ENCODE measurements at places on chromosomes 3 and 15.

- no peak for DNase-seq
Observed at GRCh38 chr3:74752290-74752689, 137.8 kb upstream of the CNTN3 start.

DNA sequence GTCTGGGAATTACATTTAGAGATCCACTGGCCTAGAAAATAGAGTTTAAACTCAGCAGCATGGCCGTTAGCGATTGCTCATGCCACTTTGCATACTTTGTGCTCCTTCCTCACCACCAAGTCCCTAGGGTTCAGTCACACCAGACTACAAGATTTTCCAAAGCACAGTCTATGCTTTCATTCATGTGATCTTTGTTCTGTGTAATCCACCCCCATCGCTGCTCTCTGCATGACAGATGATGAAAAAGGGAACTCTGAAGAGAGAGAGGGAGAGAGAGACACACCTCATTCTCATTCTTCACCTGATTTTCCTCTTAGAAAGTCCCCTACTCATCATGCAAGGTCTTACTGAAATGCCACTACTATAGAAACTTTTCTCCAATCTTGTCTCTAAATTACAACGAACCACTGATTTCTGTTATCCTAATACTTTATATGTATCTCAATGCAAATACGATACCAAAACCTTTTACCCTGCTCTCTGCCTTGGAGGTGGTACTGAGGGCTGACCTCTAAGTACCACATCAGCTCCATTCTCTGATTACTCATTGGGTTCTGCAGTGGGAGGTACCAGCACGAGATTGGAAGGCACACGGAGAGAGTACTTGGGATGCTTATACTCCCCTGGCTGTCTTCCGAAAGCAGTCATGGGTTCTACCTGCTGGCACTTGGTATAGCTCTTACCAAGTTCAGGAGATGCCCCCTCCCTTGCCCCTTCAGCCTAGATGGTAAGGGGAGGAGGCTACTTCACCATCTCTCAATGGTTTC lies 1.1 kb upstream of the PARP15 start:
- peak; percentile 40 for DNase-seq

DNA sequence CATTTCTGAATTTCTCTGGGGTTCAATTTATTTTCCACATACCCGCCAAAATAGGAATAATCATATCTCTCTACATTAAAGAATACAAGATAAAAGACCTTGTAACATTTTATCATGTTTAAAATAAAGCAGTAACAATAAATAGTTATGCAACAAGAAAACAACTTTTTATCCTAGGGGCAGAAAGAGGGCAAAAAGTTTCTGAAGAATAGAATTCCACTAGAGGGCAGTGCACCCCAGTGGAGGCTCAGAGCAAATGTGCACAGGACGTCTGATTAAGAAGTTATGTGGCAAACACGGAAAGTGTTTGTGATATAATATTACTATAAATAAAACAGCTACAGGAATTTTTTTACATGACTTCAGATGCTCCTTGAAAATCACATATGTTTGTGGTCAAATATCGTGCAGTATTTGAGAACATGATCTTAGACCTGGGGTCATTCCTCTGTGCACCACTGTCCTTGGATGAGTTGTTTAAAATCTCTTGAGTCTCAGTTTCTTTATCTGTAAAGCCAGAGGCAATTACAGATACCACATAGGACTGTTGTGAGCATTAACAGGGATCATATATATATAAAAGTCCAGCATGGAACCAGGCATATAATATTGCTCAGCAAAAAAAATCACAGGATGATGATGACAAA lies 13.2 kb upstream of the PIK3R4 start:
- DNase-seq, result peak; percentile 25

DNA sequence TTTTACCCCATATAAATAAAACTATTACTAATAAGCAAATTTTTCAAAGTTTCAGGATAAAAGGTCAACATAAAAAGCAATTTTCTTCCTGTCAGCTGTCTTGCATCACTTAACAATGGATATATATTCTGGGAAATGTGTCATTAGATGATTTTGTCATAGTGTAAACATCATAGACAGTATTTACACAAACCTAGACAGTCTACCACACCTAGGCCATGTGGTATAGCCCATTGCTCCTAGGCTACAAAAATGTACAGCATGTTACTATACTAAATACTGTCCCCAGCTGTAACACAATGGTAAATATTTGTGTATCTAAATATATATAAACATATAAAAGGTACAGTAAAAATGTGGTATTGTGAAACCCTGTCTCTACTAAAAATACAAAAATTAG lies 156.7 kb downstream of the ANO10 start:
- no peak for DNase-seq

GRCh38 chr3:21484828-21485144 lies 266.2 kb downstream of the ZNF385D start:
- DNase-seq, result no peak

DNA sequence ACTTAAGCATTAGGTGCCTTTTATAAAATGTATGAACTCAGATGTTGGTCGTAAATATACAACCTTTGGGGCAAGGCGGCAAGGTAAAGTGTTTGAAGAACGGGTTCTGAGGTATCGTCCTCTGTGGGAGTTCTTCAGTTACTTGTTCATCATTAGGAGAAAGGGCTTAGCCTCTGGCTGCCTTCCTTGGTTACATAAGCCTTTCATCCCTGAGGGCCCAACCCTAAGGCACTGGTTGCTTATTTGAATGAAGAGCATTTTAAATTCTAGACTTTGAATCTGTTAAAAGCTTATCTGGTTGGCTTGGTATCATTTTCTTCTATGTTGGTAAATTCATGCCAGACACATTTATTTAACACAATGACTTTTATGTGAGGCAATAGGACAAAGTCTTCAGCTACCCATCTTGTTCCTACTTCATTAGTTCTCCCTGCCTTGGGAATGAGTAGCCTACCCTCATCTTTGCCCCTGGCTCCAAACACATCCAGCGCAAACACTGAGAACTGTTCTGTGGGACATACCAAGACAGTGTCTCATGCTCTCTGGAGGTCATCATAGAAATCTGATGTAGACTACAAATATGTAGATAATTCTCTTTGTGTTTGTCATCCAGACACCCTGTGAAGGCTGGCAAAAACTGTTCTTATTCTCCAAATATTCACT lies 12.4 kb upstream of the CCDC80 start:
- DNase-seq, result no peak

- DNase-seq, result no peak
Observed at GRCh38 chr3:9202546-9202945, 46.9 kb downstream of the SRGAP3 start.

DNA sequence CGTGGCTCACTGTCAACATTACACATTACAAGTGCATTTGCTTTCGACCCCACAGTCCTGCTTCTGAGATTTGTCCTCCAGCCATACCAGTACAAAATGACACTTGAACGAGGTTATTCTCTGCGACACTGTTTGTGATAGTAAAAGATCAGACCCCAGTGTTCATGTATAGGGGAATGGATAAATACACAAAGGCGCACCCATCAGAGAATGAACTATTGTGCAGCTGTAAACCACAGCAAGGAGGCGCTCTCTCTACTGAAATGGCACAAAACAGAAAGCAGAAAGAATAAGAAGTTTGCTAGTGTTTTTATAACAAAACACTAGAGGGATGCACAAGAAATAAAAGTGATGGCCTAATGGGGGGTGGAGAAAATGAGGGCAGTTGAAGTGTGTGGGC lies 4.9 kb upstream of the CHSY1 start:
- no peak for DNase-seq

DNA sequence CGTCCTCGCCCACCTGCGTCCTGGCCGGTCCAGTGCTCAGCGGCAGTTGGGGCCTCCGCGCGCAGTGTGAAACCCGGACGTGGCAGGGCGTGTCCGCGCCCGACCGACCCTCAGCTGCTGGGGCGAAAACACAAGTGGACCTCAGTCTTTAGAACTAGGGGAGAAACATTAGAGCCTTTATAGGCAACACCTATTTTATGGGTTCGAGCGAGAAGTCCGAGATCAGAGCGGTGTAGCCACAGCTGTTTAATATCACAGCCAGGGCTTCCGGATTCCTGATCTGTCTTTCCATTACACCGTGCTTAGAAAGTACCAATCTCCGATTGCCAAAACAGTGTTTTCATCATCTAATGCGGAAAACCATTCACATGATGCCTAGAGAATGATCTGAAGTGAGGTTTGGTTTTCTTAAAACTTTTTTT lies 506 bp downstream of the RAD51 start:
- no peak for DNase-seq

DNA sequence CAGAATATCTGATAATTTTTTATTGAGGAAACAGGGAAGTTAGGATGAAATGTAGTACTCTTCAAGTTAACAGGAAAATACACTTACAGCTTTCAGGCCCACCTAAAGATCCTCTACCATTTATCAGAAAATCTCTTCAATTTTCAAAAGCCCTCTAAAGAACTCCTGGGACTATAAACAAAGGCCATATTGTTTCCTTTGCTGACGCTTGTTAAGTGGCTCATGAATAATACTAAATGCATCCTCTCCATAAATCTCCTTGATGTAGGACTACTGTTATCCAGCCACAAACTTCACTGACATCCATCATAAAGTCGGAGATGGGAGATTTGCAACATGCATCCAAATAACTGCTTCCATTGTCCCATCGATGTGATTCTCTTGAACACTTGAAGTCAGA lies 326.5 kb downstream of the ZIC1 start:
- DNase-seq, result no peak

DNA sequence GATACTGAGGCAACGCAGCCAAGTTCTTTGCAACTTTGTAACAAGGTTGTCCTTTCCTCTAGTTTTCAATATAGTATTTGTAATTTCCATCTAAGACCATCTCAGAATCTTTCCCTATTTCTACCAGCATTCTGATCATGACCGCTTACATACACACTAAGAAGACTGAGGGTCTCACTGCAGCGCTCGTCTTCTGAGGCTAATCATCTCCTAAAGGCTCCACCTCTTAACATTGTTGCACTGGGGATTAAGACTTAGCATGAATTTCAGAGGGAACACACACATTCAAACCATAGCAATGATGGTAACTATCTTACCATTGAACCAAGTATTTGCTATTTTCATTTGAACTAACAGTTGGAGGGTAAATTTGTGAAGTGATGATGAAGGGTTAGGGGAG lies 463.3 kb upstream of the CCDC54 start:
- no peak for DNase-seq

DNA sequence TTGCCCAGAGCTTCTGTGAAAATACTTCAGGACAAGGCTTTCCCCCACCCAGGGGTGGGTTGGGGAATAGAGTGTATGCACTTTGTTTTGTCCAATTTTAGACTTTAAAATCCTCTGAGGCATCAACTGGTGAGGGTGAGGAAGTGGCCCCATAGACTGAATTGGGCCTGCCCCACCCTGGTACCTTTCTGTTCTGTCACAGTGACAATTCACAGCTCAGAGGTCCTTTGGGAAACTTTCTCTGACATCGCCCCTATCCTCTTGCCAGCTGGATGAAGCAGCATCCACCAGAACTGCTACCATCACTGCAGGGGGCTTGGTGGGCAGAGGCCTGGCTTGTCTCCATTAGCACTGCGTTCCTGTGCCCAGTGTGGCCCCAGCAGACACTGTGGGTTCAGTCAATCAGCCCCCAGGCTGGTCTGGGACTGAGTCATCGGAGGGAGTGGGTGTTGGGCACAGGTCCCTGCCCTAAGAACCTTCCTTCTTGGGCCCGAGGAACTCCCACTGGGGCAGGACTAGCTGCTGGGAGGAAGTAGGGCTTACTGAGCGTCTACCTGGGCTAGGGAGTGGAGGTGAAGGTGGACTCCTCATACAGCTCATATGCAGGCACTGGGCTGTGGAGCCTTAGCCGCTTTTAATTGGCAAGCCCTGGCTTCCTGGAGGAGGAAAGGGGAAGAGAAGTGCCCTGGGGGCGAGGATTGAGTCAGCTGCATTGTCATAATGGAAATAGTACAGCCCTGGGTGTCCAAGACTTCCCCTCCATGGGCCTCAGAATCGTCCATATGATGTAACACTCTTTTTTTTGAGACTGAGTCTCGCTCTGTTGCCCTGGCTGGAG lies 1.5 kb upstream of the PPM1M start:
- peak; percentile 64 for DNase-seq

DNA sequence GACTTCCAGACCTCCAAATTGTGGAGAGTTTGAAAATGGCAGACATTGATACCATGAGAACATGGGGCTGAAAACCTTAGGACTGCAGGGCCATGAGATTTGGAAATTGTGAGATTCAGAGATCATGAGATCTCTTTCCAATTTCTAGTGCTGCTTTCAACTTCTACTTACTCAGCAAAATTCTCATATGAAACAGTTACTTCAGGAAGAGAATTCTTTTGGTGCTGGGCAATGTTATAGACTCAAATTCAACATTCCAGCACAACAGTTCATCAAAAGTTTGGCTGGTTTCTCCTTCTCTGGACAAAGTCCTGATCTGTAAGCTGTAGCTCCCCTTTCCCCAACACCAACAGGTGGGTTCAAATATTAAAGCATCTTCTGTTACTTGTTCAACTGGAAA lies 506.9 kb upstream of the NECTIN3 start:
- no peak for DNase-seq

GRCh38 chr3:76242886-76243753 lies 457.8 kb upstream of the ZNF717 start:
- no peak for DNase-seq

GRCh38 chr3:151550025-151550618 lies 89.3 kb upstream of the IGSF10 start:
- no peak for DNase-seq

- DNase-seq, result no peak
Observed at GRCh38 chr15:80179935-80180334, 27.1 kb downstream of the FAH start.

- no peak for DNase-seq
Observed at GRCh38 chr3:151839313-151839631, 25.4 kb downstream of the AADAC start.

DNA sequence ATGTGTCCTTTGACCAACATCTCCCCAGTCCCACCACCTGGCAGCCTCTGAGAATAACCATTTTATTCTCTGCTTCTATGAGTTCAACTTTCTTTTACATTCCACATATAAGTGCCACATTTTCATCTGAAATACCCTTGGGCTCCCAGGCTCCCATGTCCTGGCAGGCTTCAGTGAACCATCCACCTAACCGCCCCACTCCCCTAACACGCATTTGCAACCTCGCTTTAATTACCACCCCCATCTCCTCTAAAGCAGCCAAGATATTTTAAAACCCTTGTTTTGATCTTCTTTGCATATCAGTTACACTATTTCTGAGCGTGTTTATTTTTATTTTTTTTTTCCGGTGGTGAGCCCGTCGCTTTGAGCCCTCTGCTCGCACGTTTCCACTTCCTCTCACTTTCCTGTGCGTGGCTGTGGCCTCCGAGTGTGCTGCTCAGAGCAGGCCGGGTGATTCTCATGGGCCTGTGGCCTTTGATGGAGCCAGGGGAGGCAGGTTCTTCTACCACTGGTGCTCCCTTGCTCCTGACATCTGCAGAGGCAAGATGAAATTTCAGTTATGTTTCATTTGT lies 195.4 kb upstream of the LPP start:
- no peak for DNase-seq

GRCh38 chr3:69092030-69092516 lies 7.3 kb downstream of the ARL6IP5 start:
- no peak for DNase-seq

GRCh38 chr3:48655606-48656005 lies 7.1 kb downstream of the CELSR3 start:
- no peak for DNase-seq

DNA sequence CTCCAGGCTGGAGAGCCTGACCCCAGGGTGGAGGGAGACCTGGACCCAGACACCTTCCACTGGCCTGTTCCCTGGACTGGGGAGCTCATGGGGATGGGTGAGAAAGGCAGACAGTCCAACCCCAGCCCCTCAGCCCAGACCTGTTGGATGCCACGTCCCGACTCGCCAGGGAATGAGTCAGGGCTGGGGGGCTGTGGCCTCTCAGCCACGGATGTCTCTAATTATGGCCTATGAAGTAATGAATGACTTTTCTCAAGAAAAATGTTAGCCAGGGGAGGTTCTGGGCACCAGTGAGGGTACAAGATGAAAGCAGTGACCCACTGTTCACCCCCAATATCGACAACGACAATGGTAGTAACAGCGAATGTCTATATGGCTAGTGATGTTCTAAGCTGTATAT lies 107.0 kb upstream of the RPL32 start:
- no peak for DNase-seq

Measured in GM12892 (cell line).